ENCODE measurements at places on chromosomes 3 and 15.

DNA sequence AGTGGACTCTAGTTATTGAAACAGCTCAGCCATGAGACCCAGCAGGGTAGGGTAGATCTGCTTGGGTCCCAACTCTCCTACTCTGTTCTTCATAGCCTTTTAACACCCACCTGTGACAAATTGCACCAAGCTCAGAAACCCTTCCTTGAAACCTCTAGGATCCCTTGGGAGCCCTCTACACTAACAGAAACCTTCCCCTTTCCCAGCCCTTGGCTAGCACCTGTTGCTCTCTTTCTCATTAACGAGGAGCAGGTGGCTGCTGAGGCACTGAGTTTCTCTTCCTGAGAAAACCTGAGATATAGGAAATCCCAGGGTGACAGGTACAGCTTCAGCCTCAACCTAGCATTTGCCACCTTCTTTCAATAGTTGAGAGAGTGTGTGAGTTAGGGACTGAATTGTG, 88.3 kb upstream of the CLSTN2 start:
- DNase-seq: no peak

DNA sequence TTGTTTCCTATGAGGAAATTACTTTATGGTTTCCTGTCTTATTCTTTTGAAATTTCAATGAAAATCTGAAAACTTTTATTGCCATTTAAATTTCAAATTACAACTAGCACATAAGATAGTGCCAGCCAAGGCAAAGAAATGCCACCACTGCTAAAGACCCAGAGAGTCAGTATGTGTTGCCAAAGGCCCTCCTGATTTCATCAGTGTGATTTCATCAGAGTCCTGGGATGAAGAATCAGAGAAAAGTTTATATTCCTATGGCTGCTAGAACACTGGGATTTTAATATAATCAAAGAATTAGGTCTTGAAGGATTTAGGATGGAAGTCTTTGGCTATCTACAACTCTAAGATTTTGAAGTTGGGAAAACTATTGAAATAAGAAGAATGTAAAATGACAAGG, 434.2 kb upstream of the CCDC54 start:
- no peak for DNase-seq

DNA sequence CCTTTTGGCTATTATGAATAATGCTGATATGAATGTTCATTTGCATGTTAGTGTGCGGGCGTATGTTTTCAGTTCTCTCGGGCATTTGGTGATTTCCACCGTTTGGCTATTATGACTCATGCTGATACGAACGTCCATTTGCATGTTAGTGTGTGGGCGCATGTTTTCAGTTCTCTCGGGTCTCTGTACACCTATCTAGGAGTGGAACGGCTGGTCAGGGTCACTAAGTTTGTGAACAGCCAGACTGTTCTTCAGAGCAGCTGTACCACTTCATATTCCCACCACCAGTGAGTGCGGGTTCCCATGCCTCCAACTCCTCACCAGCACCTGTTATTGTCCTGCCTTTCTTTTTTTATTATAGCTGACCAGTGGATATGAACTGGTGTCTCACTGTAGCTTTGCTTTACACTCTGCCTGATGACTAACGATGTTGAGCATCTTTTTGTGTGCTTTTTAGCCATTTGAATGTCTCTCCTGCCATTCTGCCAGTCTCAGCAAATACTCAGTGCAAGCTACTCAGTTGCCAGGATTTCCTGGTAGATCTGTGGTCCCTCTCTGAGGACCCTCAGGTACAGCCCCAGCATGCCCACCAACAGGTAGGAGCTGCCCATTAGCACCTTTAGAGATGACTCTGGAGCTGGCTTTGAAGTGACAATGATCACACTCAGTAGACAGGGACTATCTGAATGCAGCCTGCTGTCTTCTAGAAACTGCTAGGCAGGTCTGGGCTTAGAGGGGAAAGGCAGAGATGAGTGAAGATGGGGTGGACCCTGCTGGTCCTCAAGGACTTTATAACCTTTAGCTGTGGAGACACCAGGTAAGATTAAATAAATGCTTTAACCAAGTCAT, 141.1 kb downstream of the XXYLT1 start:
- no peak for DNase-seq

DNA sequence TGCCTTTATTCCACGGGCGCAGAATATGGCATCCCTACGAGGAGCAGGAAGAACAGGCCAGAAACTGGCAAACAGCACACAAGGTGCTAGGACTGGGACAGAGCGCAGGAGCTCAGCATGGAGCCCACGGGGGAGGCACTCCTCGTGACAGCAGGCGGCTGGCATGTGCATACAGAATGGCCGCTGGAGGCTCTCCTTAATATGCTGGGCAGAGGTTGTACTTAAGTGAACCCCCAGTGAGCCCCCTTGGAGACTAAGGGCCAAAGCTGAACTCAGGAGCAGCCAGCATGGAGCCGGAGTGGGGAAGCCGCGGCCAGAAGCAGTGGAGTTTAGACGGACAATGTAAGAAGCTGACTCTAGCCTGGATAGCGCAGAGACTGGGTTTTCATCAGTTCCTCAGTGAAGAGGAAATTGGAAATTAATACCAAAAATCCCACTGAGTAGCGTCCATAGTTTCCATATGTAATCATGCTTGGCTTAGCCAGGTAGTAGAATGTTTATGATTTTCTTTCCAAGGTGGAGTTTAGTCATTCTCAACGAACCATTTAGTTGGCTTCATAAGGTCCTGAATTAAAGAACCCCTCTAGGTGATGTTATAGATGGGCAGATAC, 69.4 kb downstream of the EPHB3 start:
- DNase-seq: no peak

DNA sequence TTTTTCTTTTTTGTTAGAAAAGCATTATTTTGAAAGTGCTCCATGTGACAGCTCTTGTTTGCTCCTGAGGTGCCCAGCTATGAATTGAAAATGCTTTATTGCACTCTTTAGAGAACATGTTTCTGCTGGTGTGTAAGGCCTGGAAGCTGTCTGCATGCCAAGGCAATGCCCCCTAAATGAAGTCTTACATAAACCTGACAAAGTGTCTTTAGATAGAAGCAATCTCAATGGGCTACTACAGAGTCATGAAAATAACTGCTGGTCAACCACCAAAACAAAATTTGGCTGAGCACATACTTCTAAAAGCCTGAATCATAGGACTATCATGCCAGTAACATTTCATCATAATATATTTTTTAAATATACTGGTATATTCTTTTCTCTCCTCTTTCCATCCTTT, 178.7 kb downstream of the THRB start:
- no peak for DNase-seq

DNA sequence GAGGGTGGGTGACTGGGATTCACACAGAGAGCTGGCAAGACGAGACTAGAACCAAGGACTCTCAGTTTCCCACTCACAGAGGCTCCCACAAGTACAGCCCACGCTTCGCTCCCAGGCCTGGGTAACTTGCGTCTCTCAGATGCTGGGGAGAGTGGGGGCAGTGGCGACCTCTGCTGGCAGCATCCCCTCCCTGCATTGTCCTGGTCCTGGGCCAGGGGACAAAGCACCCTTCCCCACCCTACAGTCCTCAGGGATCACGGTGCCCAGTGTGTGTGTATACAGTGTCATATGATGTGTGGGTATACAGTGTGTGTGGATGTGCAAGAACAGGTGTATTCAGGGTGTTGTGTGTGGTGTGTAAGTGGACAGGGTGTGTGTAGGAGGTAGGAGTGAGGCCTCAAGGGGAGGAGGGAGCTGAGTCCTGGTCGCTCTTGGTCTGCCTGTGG, 12.8 kb downstream of the VILL start:
- no peak for DNase-seq

DNA sequence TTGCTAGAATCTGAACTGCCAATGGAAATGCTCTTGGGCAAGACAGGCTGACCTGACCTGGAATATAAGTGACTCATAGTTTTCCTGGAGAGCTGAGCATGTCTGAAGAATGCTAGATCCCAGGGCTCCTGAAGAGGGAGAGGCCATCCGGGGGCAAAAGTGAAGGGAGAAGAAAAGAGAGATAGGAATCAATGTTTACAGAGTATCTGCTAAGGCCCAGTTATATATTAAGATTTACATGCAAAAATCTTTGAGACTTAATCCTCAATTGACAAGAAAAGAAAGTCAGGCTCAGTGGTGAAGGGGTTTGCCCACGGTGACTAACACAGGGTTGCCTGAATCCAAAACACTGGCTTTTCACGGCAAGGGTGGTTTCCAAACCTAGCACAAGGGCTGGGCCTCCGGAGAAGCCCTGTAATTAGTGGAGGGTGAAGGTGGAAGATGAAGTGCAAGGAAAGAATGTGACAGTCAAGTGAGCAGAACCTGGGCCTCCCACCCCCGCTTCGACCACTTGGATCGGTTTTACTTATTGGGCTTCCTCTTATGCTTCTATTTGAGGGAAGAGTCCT, 91.7 kb upstream of the FGF12 start:
- DNase-seq: no peak

DNA sequence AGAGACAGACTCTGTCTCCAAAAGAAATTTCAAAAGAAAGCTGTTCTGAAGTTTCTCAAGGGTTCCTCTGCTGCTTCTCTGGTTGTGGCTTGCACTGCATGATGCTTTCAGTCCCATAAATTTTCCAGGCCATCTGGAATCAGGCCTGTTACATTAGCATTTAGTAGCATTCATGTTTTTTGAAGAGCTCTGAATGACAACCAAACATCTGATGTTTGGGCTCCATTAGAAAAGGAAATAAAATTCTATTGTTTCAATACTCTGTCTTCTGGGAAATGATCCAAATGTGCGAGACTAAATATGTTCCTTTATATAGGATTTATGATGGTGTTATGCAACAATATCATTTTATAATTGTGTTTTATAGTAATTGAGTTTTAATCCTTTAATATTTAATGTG, 455.8 kb downstream of the GABRG3 start:
- no peak for DNase-seq

- DNase-seq: no peak
Measured at GRCh38 chr15:76061700-76062099, 1.9 kb downstream of the TMEM266 start.

All from MM.1S (cell line).